ENCODE measurements at places on chromosomes 5 and 9. TPM values are rescaled to one million over a fixed set of nuclear protein-coding genes. Genes with fewer than 3 reads are reported as not detected.

The FGF18 gene
- 2.7 TPM for total RNA-seq

The TMEM232 gene
- total RNA-seq, result 7.2 TPM

The MED27 gene
- 69.4 TPM for total RNA-seq

The RAI14 gene
- 139 TPM for total RNA-seq

The PSD2 gene
- total RNA-seq, result 0.11 TPM

The NXNL2 gene
- 4.1 TPM for total RNA-seq

The DDX4 gene
- total RNA-seq, result not detected

The FGD3 gene
- not detected for total RNA-seq

The SCGB3A2 gene
- not detected for total RNA-seq

The GABRA6 gene
- total RNA-seq, result not detected

The CCNJL gene
- total RNA-seq, result 0.13 TPM

The SERF1A gene
- total RNA-seq, result 9.8 TPM

The STPG3 gene
- total RNA-seq, result not detected

The SLIT3 gene
- total RNA-seq, result 1.5 TPM

The TRPM6 gene
- 0.11 TPM for total RNA-seq

The MARCHF3 gene
- total RNA-seq, result 4.1 TPM

The OTP gene
- total RNA-seq, result not detected

The LOX gene
- 448 TPM for total RNA-seq

The SYK gene
- not detected for total RNA-seq

The SPATA6L gene
- 1.8 TPM for total RNA-seq

The IFT74 gene
- total RNA-seq, result 26.1 TPM

The GARIN3 gene
- total RNA-seq, result not detected

The CTXN3 gene
- total RNA-seq, result not detected

The PDZD2 gene
- total RNA-seq, result 0.76 TPM

The PCDHGA3 gene
- 6.2 TPM for total RNA-seq

The SLC9A3 gene
- total RNA-seq, result 1.1 TPM

The QRFP gene
- not detected for total RNA-seq

The SLC2A6 gene
- total RNA-seq, result 8.3 TPM

The PCDHB7 gene
- total RNA-seq, result 2.0 TPM

The PNPLA7 gene
- total RNA-seq, result 3.0 TPM

The OCLN gene
- total RNA-seq, result 3.1 TPM

The C9 gene
- 0.54 TPM for total RNA-seq

The CCNI2 gene
- total RNA-seq, result not detected

The CREBRF gene
- 45.4 TPM for total RNA-seq

The EXD3 gene
- 7.6 TPM for total RNA-seq

The C9orf153 gene
- total RNA-seq, result 0.91 TPM

The ANKRD34B gene
- total RNA-seq, result not detected

The TMEM38B gene
- total RNA-seq, result 20.8 TPM

Data from articular chondrocyte of knee joint (primary cell).